Fibroblast of skin of back (primary cell): ENCODE measurements at places on chromosomes 6 and 20.

GRCh38 chr20:19903168-19903811 lies 113.9 kb upstream of the NAA20 start:
- no peak for DNase-seq

DNA sequence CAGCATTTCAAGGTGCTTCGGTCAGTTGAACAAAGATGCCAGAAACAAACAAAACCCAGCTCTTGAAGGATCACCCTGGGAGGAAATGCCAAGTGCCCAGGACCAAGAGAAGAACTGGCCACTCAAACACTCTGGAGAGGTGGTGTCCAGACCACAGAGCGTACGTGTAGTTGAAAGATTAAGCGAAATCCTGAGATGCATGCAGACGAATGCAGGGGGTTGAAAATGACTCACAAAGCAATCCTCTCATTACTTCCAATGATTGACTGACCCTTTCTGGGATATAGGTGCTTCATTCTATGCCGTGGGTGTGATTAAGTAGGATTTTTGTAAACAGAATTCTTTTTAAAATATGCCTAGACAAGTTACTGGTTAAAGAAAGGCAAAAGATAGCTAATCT lies 71.5 kb upstream of the ATXN1 start:
- DNase-seq: no peak

DNA sequence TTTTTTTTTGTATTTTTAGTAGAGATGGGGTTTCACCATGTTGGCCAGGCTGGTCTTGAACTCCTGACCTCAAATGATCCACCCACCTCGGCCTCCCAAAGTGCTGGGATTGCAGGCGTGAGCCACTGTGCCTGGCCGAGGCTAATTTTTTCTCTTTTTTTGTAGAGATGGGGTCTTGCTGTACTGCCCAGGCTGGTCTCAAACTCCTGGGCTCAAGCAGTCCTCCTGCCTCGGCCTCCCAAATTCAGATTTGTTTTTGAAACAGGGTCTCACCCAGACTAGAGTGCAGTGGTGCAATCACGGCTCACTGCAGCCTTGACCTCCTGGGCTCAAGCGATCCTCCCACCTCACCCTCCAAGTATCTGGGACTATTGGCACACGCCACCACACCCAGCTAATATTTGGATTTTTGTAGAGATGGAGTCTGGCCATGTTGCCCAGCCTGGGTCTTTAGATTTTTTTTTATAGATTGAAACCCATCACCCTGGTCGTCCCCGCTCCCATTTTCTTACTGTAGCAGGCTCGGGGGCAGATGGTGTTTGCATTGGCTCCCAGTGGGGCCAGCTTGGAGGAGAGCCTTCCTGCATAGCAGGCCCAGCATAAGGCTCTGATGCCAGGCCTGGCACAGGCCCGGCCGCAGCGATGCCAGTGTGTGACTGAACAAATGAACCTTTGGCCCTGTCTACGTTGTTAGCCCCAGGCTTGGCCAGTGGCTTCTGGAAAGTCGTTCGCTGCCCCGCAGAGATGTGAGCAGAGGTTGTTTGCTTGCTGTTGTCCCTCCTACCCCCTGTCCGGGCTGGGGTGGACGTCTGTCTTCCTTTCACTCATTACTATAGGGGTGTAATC lies 4.3 kb upstream of the MTG2 start:
- DNase-seq: no peak

DNA sequence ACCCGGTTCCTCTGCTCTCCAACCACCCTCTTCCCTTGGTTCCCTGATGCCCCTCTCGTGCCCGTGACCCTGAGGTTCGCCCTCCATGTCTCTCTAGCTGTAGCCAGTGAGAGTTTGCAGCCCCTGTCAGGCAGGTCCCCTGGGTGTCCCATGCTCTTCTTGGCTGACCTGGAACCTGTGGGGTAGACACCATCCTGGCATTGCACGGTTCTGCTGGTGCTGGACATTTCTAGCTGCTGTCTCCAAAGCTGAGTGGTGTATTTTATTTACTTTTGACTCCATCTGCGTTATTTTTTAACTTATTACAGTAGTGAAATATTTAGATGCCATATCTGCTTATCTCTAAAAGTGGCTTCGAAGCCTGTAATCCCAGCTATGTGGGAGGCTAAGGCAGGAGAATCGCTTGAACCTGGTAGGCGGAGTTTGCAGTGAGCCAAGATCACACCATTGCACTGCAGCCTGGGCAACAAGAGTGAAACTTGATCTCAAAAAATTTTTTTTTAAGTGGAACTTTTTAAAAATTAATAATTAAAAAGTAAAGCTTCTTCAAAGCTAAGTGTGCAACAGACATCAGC lies 12.5 kb downstream of the ENTPD6 start:
- no peak for DNase-seq

DNA sequence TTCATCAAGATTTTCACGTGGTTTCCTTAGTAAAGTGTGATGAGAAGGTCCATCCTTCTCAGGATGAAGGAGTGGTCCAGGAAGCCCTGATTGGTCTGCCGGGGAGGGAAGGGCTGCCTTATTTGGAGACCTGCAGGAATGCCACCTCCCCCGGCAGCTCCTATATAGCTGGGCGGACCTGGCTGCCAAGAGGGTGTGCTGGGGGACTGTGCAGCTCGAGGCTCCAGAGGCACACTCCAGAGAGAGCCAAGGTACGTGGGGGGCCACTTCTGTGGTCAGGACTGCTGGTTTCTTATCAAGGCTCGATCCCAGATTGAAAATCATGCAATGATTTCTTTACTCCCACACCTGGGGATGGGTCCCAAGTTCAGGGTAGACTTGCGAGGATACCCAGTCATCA lies at the start of gene PRND:
Gene PRND (plus strand): TSS at position 191 of the 400 bp plus-strand sequence. CDS start 2,643 bp downstream, outside the sequence.
- DNase-seq: no peak

DNA sequence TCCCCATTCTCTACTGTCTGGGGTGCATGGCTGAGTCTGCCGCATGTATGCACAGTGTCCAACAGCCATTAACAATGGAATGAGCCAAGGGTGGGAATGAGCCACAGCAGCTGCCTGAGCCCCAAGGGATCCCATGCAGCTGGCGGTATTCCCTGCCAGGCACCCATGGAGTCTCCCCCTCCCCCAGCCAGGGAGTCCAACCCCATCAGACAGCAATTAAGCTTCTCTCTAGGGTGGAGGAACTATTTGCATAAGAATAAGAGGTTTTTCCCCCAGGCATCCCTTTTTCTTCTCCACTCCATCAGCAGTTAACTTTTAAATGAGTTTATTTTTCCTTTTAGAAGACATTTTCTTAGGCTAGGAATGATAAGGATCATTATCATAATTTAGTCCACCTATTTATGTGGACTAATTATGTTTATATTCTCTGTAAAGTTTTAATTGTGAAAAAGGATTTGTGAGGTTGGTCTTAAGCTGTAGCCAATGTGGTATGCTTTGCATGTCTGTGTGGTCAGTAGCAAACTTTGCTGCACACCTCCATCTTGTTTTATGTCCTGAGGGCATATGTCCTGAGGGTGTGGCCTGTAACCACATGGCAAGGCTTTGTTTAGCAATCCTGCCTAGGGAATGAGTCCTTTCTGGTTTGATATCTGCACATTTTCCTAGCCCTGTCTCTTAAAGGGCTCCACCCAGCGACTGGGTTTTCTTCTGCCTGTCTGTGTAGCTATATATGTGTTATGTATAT lies 158.9 kb upstream of the OLIG3 start:
- DNase-seq: no peak

- DNase-seq: no peak
These were observed 892.5 kb upstream of the EYS start for GRCh38 chr6:66599541-66599940.
